ENCODE measurements at places on chromosomes 11 and 22.

DNA sequence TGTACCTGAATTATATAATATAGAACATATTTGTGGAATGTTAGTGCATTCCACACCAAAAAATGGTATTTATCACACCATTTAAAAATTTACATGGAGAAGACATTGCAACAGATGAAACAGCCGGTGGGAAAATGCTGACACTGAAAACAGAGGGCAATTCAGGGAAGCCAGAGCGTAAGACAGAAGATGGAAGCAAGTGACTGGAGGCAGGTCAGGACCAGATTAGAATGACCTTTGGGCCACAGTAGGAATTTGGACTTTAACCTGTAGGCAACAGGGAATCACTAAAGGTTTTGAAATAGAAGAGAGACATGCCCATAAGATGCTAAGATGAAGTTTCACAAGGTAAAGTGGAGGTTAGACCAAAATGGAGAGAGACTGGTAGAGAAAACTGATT, 60.5 kb downstream of the METTL15 start:
- no peak for DNase-seq

DNA sequence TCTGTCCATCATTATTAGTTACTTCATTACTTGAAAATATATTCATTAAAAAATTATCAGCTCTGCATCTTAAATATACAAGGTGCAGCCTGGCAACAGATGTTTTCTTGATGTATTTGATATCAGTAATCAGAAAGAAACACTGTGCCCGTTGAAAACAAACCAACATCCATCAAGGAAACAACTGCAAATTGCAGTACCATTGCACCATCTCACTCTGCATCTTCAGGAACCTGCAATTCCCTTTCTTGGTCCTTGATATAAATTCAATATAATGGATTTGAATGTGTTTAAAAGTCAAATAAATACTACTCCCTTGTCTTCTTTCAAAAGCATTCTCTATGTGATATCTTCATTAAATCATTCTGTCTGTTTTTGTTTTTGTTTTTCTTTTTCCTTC, 1131.2 kb downstream of the FAM181B start:
- no peak for DNase-seq

DNA sequence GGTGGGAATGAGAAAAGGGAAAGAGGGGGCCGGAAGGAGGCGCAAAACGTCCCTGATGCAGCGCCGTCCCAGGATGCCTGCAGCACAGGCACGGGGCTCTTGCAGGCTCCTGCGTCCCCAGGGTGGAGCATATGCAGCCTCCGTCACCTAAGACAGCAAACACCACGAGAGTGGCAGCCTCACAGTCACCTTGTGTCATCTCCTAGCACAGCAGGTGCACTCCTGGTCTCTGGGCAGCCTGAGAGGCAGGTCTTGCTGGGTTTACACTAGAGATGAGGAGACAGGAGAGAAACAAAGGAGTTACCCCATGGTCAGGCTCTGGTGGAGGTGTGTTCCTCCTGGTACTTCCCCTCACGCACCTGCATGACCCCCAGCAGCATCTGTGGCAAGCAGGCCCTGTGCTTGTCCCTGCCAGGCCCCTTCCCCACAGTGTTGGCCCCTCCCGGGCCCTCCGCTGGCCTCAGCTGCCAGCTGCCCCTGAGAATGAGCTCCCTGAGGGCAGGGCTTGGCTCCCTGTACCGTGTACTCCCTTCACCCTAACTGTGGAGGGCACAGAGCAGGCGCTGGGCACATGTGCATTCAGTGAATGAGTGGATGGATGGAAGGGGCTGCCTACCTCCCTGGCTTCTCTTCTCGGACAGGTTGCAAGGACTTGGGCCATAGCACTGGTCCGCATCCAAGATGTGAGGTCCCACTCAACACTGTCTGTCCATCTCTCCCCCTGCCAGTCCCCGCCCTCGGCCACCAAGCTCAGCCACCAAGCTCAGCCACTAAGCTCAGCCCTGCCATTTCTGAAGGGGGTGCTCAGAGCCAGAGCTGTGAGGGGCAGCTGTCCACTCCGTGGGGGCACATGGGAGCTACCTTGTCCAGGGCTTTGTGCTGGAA, 988.6 kb downstream of the BRD1 start:
- no peak for DNase-seq

GRCh38 chr11:69471729-69472540, 9.5 kb upstream of the LINC01488 start:
- no peak for DNase-seq

- DNase-seq = no peak
Measured at GRCh38 chr22:16827506-16827905, 2.3 kb upstream of the XKR3 start.
